Stimulated activated CD4-positive, alpha-beta T cell treated with anti-CD3 and anti-CD28 coated beads, Interleukin-1b, Interleukin-23, amount 100 ng/mL, for 24 hours (primary cell): ENCODE measurements at places on chromosomes 6 and 20.

DNA sequence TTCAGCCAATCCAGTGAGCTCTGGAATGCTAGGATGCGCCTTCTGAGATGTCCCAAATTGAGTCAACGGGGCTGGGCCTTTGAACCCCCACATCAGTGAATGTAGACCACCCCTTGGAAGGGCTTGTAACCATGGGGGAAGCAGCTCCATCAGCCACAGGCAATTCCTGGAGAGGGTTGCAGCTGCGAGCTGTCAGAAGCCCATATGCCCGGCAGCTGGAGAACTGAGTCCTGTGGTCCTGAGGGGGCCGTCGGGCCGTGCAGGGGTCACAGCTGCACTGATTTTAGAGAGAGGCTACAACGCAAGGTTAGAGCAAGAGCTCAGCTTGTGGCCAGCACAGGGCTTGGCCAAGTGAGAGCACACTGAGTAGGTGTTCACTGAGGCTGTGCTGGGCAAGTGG lies 121.3 kb downstream of the TOX2 start:
- DNase-seq = no peak

- no peak for DNase-seq
Measured at GRCh38 chr6:25296217-25296905, 17.2 kb downstream of the CARMIL1 start.

DNA sequence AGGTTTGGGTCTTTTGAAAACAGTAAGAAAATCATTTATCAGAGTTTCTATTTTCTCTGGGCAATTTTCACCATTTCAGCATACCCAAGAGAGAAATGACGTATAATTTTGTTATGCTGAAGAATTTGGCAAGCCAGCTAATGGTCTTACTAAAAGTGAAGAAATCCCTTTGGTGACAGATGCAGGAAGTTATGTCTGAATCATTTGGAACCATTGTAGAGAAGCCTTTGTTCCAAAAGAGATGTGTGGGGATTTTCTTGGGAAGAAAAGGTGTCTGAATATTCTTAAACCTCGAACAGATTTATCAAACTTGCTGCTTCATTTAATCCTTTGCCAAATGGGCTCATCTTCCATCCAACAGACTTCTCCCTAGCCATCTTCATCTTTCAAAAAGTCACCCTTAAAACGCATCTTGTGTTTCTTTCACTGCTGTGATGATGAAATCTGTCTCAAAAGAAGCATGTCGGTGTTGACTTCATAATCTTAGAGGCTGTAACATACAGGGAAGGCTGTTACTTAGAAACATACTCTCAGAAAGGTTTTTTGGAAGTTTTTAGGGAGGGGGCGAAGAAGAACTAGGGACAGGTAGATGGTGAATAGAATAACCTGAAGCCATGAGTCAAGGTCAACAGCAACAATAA lies 39.5 kb downstream of the CITED2 start:
- no peak for DNase-seq

DNA sequence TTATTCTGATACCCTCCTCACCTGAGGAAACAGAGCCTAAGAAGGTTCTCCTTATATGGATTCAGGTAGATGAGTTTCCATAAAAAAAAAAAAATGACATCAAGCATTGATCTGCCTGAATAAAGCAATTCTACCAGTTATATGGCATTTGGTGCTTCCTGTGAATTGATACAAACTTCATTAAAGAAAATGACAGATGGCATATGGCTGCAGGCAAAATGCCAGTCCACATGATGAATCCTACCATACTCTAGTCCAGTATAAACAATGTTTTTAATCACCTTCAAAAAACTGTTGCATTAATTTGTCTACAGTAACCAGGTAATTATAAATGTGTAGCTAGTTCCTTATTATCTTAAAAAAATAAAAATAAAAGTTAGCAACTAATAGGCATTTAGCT lies 559.2 kb upstream of the FLRT3 start:
- no peak for DNase-seq

DNA sequence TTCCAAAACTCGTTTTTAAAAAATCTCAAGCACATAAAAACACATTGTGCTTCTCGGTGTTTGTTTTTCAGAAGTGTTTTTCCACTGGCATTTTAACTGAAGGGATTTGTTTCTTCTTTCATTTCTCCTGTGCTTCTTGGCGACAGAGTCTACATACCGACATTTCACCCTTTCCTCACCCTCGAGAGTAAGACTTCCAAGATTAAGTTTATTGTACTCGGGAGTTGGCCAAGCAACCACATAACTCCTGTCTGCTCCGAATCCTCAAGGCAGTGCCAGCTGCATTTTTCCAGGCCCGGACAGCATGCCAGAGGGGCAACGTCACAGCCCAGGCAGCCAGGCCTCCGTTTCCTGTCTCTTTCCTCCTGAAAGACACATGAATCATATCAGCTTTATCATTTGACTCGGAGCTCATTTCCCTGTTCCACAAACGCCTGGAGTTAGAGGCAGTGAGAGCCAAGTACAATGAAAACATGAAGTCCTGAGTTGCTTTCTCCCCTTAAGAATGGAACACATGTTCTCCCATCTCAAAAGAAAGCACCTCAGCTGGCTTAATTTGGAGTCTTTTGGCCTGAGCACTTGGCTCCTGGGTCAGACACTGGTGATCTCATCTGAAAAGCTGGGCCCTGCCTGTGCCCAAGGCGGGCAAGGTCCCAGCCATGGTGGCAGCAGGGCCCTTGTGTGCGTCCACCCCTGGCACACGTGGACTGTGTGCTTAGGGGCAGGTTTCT lies 23.2 kb upstream of the FAM50B start:
- DNase-seq = no peak

- DNase-seq = no peak
Measured at GRCh38 chr6:154206996-154207395, 149.6 kb downstream of the IPCEF1 start.

DNA sequence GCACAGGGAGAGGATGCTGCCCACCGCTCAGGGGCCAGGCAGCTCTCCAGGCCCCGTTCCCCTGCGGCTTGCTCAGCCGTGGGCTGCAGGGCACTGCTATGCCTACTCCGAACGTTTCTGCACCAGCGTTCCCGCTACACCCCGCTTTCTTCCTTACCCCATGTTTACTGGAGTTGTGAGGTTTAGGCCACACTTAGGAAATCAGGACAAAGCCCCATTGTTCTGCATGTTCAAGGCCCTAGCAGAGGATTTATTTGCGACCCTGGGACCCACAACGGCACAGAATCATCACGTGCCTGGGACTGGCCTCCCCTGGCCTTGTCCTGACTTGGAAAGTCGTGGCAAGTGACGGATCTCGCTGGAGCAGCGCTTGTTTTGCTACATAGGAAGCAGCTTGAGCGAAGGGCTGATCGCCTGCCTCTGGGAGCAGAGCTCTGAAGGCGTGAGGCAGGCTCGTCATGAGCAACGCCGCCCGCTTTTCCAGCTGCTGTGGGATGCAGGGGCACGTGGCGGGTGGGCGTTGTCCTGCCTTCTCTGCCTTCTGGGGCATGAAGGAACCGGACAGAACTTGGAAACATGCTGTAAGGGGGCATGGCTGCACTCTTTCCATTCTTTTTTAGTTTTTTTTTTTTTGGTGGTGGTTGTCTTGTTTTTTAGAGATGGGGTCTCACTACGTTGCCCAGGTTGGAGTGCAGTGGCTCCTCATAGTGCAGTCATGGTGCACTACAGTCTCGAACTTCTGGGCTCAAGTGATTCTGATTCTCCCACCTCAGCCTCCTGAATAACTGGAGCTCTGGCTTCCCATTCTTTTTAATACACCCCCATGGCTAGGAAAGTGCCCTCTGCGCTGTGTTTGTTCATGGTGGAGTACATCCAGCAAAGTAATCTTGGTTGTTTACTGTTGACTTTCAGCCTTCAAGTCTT lies 14.6 kb upstream of the TMEM181 start:
- no peak for DNase-seq

- DNase-seq = no peak
Measured at GRCh38 chr6:136739501-136739900, 52.8 kb downstream of the MAP3K5 start.

DNA sequence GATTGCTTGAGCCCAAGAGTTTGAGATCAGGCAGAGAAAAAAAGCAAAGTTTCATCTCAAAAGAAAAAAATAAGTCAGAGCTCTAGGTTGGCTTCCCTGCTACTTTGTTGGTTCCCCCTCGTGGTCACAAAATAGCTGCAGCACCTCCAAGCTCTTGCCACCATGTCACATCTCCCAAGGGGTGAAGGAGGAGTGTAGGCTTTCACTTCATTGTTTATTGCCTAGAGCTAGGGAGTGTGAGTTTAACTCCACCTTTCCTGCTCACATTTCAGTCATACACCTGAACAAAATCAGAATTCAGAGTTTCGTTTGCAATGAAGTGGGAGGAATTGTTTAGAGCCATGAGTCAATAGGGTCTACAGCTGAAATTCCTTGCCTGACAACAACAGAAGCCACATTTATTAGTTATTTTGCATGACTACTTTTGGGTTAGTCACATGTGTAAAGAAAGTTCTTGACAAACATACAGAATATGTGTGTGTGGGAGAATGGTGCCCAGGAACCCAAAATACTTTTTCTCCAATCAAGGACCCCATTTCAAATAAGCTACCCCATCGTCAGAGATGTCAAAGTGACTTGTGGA lies 56.2 kb upstream of the UFL1 start:
- no peak for DNase-seq

DNA sequence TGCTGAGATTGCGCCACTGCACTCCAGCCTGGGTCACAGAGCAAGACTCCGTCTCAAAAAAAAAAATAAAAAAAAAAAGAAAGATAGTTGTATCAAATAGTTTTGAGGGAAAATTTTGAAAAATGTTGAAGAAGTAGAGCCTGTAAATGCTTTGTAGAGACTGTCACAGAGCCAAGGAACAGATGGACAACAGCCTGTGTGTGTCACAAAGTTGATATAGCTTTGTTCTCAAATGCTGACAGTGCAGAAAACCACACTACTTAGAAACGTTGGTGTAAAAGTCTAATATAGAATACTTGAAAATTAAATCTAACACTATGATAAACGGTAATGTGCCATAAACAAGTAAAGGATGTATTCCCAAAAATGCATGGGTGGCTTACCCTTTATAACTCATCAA lies 25.4 kb downstream of the PTK7 start:
- no peak for DNase-seq

DNA sequence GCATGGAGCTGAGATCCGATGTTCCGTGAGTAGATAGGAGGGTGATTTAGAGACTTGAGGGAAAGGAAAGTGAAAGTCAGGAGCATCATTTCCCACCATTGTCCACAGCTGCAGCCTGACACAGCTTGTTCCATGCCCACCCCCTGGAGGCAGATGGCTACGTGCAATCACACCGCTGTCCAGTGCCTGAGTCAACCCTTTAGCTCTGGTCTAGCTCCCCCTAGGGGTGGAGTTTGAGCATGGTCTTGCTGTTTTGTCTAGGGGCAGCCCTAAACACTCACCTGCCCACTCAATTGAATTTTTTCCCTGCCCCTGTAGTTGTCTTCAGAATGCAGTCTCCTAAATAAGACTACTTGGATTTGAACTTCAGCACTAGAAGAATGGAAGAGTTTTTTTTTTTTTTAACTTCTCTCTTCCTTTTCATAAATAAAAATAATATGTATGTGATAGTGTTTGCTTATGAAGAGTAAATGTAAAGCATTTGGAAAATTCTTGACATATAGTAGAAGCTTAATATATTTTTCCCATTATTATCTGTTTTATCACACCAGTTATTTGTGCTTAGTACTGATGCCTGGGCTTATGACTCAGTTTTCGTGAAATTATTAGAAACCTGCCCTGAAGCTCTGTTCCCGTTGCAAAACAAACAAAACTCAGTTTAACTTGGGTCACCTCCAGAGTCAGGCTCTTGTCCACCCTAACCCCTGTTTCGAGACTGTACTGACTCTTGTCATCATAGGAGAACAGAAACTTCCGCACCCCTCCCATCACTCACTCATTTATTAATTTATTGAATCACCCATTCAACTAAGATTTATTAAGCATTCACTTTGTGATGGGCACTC lies 814.8 kb downstream of the MAFB start:
- no peak for DNase-seq

DNA sequence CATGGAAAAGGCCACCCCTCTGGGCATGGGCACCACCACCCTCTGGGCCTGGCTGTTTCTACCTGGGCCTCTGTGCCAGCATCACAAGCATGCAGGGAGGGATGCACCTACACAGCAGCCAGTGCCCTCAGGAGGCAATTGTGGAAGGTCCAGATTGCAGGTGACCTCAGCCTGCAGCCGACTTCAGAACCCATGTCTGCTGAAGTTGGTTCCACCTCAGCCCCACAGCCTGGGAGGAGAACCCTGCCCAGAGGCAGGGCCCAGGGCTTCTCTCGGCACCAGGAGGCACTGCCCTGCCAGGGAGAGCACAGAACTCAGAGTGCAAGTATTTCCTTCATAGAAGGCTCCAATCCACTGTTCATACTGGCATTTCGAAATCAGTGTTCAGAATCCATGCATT lies 149.8 kb downstream of the TTLL2 start:
- DNase-seq = no peak

GRCh38 chr6:37514321-37514771 lies 14.7 kb upstream of the CCDC167 start:
- DNase-seq = peak; percentile 37

DNA sequence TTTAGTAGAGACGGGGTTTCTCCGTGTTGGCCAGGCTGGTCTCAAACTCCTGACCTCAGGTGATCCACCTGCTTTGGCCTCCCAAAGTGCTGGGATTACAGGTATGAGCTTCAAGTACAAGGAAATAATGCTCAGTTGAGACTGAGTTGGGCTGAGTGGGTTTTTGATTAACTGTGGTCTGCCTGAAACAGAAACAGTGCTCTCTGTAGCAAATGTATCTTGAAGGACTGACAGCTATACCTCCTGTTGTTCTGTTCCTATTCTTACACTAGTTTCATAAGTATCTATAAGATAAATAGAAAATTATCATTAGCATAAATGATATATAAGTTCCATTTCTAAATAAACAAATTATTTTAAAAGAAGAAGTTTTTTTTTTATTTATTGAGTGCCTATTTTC lies 142.8 kb upstream of the PTPRK start:
- DNase-seq = no peak

GRCh38 chr20:24685736-24686135 lies 216.3 kb downstream of the SYNDIG1 start:
- DNase-seq = no peak

DNA sequence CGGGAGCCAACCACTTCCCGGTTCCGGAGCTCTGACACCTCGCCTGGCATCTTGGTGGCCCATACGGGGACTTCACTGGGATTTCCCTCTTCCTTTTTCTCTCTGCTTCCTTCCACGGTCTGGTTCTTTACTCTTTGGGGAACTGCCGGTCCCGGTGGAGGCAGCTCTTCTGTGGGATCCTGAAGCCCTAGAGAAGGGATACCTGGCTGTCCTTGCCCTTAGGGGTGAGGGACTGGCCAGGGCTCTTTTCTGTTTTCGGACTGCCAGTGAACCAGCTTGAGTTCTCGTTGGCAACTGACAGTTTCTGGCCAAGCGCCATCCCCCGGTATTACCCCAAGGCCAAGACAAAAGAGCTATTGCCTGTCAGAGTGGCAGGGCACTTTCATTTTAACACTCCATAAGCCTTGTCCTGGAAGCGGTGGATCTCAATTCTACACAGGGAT lies 880 bp upstream of the CPXM1 start:
- no peak for DNase-seq

GRCh38 chr6:44697327-44697726 lies 309.8 kb downstream of the CDC5L start:
- no peak for DNase-seq

DNA sequence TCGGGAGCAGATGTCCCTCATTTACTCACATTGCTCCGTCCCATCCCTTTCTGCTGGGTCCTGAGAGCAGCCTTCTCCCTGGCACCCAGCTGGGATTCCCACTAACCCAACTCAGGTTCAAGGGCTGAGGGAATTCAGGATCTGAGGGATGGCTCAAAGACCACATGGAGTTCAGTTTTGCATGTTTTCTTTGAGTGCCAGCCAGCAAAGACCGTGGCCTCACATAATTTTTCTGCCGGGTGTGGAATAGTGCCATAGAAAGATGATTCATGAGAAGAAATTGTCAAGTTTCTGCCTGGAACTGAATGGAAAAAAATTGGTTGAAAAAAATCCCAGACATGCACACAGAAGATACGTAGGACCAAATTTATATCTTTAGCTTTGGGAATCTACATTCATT lies 168.6 kb downstream of the CD83 start:
- no peak for DNase-seq
